ENCODE measurements at places on chromosomes 2 and 18. TPM values are rescaled to one million over a fixed set of nuclear protein-coding genes. Genes with fewer than 3 reads are reported as not detected.

IL36RN gene
- total RNA-seq, result 64.1 TPM

TNFAIP6 gene
- 0.20 TPM for total RNA-seq

ANKRD30B gene
- total RNA-seq, result not detected

PSMG2 gene
- total RNA-seq, result 61.4 TPM

ARHGAP15 gene
- total RNA-seq, result 2.6 TPM

IL36G gene
- total RNA-seq, result 27.4 TPM

GREB1L gene
- not detected for total RNA-seq

INHA gene
- 0.28 TPM for total RNA-seq

LIMS1 gene
- total RNA-seq, result 29.1 TPM

PGAP1 gene
- 10.5 TPM for total RNA-seq

GDF7 gene
- total RNA-seq, result 0.32 TPM

CKAP2L gene
- total RNA-seq, result 14.0 TPM

VPS4B gene
- 135 TPM for total RNA-seq

AQP12A gene
- not detected for total RNA-seq

CTIF gene
- total RNA-seq, result 14.0 TPM

DES gene
- 29.3 TPM for total RNA-seq

PSMA8 gene
- not detected for total RNA-seq

TMEM198 gene
- 1.2 TPM for total RNA-seq

TUBA3E gene
- not detected for total RNA-seq

LAMA1 gene
- 5.5 TPM for total RNA-seq

GPR45 gene
- total RNA-seq, result not detected

LINC00305 gene
- not detected for total RNA-seq

G6PC2 gene
- total RNA-seq, result not detected

CCL20 gene
- 2.8 TPM for total RNA-seq

STK36 gene
- total RNA-seq, result 12.0 TPM

ANO7 gene
- 0.12 TPM for total RNA-seq

ANKRD53 gene
- total RNA-seq, result 0.40 TPM

IL37 gene
- not detected for total RNA-seq

ANTXR1 gene
- 13.9 TPM for total RNA-seq

SLC23A3 gene
- 0.64 TPM for total RNA-seq

IL18RAP gene
- total RNA-seq, result 0.64 TPM

TDRD15 gene
- total RNA-seq, result not detected

KRTCAP3 gene
- total RNA-seq, result 26.0 TPM

TEX44 gene
- total RNA-seq, result not detected

SERPINB2 gene
- total RNA-seq, result 139 TPM

LBX2 gene
- 0.32 TPM for total RNA-seq

ZFAND2B gene
- 41.1 TPM for total RNA-seq

CTAGE1 gene
- total RNA-seq, result not detected

ERFE gene
- 0.44 TPM for total RNA-seq

GALNT5 gene
- 3.8 TPM for total RNA-seq

RAB10 gene
- 455 TPM for total RNA-seq

FAP gene
- total RNA-seq, result 1.3 TPM

RNF125 gene
- total RNA-seq, result 1.8 TPM

TRIP12 gene
- 150 TPM for total RNA-seq

GBX2 gene
- total RNA-seq, result not detected

CDH2 gene
- total RNA-seq, result not detected

All from esophagus mucosa (tissue), 1 donor.